Putamen (tissue), 1 donor: ENCODE measurements at places on chromosomes 1 and 21.
A peak's percentile ranks its signal among the peaks of the same experiment; 100 is the strongest.

GRCh38 chr1:26469558-26469957, 2.7 kb upstream of the HMGN2 start:
- DNase-seq = no peak

DNA sequence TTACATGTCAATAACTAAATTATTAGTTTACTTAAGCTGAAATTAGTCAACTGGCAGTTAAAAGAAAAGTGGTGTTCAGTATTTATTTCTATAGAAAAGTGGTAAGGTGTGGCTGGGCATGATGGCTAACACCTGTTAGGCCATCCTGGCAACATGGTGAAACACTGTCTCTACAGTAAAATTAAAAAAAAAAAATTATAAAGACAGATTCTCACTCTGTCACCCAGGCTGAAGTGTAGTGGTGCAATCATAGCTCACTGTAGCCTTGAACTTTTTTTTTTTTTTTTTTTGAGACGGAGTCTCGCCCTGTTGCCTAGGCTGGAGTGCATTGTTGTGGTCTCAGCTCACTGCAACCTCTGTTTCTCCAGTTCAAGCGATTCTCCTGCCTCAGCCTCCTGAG, 32.9 kb downstream of the WNT4 start:
- no peak for DNase-seq

DNA sequence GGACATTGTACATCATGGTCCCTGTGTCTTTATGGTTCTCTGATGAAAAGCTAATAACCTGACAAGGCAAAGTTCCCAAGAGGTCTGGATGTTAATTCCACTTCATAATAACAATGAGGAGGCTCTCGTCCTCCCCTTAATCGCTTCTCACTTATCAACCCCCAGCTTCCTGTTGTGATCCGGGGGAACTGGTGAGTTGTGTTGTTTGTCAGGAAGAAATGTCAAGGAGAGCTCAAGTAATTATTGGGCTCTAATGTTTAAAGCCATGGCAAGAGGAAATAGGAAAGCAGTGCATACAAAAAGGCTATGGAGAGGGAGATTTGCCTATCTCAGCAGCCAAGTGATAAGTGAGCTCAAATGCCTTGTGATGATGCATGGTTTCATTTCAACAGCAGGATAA, 42.8 kb upstream of the RASAL2 start:
- no peak for DNase-seq

DNA sequence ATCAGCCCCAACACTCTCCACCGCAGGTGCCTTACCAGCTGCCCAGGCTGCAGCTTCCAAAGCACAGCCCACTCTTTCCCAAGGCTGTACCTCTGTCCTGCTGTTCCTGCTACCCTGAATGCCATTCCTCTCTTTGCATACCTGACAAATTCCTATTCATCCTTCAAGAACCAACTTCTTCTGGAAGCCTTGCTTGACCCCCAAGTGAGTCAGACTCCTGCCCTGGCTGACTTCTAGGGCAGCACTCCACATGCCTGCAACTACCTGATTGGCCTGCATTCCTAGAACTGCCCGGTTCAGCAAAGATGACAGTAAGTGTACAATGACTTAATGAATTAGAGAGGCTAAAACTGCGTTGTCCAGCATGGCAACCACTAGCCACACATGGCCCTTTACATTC, 20.8 kb upstream of the PDZK1IP1 start:
- no peak for DNase-seq

DNA sequence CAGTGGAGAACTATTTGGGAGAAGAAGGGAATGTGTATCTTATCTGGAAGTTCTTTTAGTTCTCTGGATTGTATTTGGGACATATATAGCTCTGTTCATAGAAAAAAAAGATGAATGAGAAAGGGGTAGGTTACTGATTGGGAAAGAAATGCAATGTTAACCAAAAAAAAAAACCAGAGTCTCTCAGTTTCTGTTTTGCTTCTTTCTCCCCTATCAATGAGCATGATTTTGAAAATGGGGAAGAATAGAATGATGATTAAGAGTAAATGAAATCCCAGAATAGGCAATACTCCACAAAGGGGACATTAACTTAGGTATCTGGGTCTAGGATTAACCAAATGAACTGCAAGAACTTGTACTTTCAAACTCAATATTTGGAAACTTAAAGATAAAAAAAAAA, 92.9 kb downstream of the RHOU start:
- no peak for DNase-seq

GRCh38 chr1:174157157-174157806, 2.0 kb upstream of the RABGAP1L start:
- DNase-seq = no peak

DNA sequence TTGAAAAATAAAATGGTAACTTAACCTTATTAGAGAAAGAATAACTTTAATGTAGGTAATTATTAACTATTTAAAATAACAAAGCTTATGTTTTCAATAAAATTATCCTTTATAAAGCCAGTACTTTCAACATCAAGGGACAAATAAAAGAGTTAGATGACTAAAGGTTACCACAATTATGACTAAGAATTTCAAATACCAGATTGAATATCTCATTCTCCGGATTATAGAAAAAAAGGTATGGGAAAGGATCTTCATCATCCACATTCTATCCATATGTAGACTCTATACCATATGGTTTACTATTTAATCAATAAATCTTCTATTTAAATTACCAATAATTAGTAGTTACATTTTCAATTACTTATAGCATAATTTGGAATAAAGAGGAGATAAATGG, 62.8 kb downstream of the TOR3A start:
- no peak for DNase-seq

- no peak for DNase-seq
Measured at GRCh38 chr1:241800640-241801039, 47.4 kb upstream of the EXO1 start.

GRCh38 chr1:90512441-90512840, 204.7 kb downstream of the BARHL2 start:
- DNase-seq = no peak

DNA sequence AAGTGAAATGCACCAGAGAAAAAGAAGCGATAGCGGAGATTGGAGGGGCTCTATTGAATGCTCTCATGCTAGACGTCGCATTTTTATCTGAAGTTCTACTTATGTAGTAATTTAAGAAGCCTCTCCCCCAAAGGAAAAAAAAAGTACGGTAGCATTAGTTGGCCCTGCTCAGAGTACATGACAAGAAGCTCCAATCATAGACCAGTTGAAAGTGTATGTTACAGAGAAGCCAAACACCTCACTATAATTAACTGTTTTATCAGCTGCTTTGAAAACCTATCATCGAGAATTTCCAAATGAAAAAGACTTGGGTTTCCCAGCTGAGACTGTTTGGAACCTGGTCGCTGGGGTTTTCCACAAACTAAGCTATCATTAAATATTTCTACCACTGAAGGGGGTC, 19.6 kb upstream of the OVAAL start:
- no peak for DNase-seq

- no peak for DNase-seq
Measured at GRCh38 chr1:109634771-109635750, 15.4 kb downstream of the AMPD2 start.

- peak; percentile 21 for DNase-seq
Measured at GRCh38 chr1:9689011-9689706, 37.6 kb downstream of the PIK3CD start.

DNA sequence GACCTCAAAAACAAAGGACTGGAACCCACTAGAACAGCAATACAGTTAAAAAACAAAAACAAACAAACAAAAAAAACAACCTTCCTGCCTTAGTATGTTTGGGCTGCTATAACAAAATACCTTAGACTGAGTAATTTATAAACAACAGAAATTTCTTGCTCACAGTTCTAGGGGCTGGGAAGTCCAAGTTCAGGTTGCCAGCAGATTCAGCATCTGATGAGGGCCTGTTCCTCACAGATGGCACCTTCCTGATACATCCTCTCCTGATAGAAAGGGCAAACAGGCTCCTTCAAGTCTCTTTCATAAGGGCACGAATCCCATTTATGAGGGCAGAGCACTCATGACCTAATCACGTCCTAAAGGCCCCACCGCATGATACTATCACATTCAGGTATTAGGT, 55.9 kb downstream of the TIAM1 start:
- no peak for DNase-seq

- no peak for DNase-seq
Measured at GRCh38 chr1:82538876-82539275, 738.1 kb downstream of the ADGRL2 start.
